T-helper 17 cell (primary cell): ENCODE measurements at places on chromosomes 7 and 10. TPM values are rescaled to one million over a fixed set of nuclear protein-coding genes. Genes with fewer than 3 reads are reported as not detected.

GRCh38 chr10:86287110-86287793, 79.3 kb downstream of the GRID1 start:
- no peak overlapping the region for H3K4me3 ChIP-seq
- H3K4me1 ChIP-seq: no peaks in the 10 kb centered on the region
- no peak for DNase-seq
- H3K27me3 ChIP-seq: peaks cover 25% of the 10 kb centered on the region
- no peaks in the 10 kb centered on the region for H3K36me3 ChIP-seq
- H3K27ac ChIP-seq: no peak overlapping the region

GRCh38 chr7:6279937-6280336, 7.5 kb upstream of the CYTH3 start:
- H3K36me3 ChIP-seq: no peaks in the 10 kb centered on the region
- H3K4me1 ChIP-seq: peaks cover 5% of the 10 kb centered on the region
- H3K4me3 ChIP-seq: no peak overlapping the region
- H3K27me3 ChIP-seq: no peaks in the 10 kb centered on the region
- no peak for DNase-seq
- no peak overlapping the region for H3K27ac ChIP-seq

DNA sequence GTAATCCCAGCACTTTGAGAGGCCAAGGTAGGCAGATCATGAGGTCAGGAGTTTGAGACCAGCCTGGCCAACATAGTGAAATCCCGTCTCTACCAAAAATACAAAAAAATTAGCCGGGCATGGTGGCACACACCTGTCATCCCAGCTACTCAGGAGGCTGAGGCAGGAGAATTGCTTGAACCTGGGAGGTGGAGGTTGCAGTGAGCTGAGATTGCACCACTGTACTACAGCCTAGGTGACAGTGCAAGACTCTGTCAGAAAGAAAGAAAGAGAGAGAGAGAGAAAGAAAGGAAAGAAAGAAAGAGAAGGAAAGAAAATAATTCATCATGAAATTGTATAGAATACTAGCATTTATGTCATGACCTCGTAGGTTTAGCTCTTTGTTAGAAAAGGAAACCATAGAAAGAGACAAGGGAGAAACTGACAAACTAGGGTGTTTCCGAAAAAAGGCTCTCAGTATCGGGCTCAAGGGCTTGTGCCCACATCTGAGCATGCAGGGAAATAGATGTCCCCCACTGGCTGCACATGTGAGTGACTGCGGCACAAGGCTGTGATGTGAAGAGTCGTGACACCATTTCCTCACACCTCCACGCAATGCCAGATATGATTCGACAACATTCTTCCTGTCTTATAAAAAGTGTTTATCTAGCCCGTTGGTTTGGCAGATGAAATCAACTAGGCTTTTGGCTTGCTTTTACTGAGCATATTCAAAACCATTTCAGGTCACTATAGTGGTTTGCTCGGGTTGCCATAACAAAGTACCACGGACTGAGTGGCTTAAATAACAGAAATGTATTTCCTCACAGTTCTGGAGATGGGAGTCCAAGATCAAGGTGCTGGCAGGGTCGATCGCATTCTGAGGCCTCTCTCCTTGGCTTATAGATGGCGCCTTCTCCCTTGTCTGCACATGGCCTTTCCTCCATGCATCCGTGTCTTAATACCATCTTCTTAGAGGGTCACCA, 2.0 kb downstream of the SRGN start:
- H3K36me3 ChIP-seq: peaks cover 2% of the 10 kb centered on the region
- peak overlapping the region; percentile 100 for H3K27ac ChIP-seq
- DNase-seq: peak; percentile 54
- peak overlapping the region; percentile 85 for H3K4me3 ChIP-seq

DNA sequence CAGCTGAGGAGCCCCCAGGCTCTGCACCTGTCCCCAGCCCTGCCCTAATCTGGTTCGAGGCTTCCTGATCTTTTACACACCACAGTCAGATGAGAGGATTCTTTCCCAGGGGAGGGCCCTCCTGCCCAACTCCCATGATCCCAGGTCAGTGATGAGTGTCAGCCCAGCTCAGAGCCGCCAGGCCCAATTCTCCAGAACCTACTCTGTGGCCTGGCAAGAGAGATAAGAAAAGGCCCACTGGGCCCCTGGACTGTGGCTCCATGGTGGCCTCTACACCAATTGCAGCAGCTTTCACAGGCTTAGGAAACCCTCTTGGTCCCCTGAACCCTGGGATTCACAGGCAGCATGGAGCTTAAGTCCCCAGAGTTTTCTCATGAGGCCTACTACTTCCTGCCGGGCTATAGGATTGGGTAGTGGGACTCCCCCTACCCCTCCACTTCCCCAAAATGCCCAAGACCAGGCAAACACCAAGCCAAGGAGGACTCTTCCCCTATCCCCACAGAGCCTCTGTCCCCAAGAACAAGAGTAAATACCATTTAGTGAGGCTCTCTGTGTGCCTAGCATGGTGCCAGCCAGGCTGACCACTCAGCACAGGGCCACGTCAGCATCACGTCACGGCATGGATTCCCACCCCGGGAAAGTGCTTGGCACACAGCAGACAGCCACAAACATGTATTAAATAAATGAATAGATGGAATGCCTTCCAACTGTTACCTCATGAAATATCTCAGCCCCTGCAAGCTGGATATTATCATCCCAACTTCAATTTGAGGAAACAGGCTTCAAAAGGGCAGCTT, 100.0 kb downstream of the GRID1 start:
- H3K4me1 ChIP-seq: peaks cover 8% of the 10 kb centered on the region
- H3K4me3 ChIP-seq: no peak overlapping the region
- no peak for DNase-seq

OPN1SW gene
- not detected for total RNA-seq

PRKG1 gene
- 4.1 TPM for total RNA-seq

HBP1 gene
- 252 TPM for total RNA-seq

SDHAF3 gene
- 10.8 TPM for total RNA-seq

SLC26A3 gene
- not detected for total RNA-seq
